ENCODE measurements at places on chromosomes 12 and 14.
A peak's percentile ranks its signal among the peaks of the same experiment; 100 is the strongest.

DNA sequence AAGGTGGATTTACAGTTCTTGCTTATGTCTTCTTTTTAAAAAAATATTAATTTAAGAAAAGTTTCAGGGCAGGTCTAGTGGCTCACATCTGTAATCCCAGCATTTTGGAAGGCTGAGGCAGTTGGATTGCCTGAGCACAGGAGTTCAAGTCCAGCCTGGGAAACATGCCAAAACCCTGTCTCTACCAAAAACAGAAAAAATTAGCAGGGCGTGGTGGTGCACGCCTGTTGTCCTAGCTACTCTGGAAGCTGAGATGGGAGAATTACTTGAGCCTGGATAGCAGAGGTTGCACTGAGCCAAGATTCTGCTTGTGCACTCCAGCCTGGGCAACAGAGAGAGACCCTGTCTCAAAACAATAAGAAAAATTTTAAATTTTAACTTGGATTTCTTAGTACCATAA is 5.4 kb upstream of the TAS2R46 start:
- DNase-seq, result no peak

DNA sequence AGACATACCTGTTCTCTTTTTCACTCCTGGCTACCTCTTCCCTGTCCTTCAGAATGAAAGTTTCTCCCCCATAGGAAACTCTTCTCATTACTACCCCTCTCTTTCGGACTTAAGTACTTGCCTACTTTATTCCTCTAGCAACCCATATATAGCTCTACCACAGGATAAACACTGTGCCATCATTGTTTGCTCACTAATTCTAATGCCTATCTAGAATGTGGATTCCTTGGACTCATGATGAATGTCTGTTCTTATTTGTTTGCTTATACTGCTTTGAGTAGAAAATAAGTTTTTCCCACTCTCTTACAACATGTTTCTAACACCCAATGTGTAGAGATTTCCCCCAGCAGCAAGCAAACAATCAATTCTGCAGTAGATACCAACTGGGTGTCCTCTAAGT is 1094.9 kb downstream of the SLC6A15 start:
- no peak for DNase-seq

DNA sequence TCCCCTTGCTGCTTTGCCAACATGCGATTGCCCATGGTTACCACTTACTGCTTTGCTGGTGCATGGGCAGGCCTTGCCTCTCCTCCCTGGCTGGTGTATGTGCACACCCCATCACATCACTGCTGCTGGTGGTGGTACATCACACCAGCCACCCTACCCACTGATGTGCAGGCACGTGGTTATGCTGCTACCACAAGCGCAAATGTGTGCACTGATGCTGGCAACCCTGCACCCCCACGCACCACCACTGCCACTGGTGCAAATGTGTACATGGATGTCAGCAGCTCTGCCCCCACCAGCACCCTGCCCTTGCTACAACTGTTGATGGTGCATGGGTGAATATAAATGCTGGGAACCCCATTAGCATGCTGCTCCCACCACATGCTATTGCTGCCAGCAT is 261.7 kb downstream of the AEBP2 start:
- DNase-seq, result no peak

DNA sequence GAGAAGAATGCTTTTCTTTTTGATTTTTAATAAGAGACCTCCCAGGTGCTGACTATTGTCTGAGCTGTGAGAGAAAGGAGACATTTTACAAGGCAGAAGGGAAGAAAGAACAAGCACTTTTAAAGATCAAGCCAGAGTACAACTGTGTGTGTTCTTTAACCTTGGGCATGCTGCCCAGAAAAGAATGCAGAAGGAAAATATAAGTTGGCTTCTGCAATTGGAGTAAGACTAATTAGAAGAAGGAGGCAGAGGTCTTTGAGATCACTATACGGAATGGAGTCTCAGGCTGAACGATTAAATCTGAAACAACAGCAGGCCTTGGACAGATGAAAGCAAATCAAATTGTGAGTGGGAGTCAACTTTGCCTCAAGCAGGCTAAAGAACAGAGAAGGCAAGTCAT is 230.5 kb downstream of the ATP23 start:
- no peak for DNase-seq

- DNase-seq, result no peak
Measured at GRCh38 chr12:116384691-116385485, 107.4 kb upstream of the MED13L start.

- peak; percentile 21 for DNase-seq
Measured at GRCh38 chr14:21039585-21040369, 2.4 kb upstream of the RNASE7 start.

- DNase-seq, result no peak
Measured at GRCh38 chr14:56524971-56525677, 54.5 kb upstream of the TMEM260 start.

DNA sequence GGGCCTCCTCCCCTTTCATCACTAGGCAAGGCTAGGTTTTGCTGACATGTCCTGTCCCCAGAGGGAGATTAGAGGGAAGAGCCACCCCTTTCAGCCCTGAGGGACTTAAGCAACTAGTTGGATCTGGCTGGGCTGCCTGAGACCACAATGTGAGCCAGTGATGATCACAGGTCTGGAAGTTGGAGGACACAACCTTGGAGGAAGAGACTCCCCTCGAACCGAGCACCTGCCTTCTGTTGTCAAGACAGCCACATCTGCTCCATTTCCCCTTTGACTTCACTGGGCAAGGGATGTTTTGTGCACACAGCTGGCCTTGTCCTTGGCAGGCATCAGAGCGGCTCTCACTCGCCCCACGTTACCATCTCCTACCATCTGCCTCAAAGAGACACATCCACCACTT is 31.4 kb downstream of the MVK start:
- peak; percentile 80 for DNase-seq

DNA sequence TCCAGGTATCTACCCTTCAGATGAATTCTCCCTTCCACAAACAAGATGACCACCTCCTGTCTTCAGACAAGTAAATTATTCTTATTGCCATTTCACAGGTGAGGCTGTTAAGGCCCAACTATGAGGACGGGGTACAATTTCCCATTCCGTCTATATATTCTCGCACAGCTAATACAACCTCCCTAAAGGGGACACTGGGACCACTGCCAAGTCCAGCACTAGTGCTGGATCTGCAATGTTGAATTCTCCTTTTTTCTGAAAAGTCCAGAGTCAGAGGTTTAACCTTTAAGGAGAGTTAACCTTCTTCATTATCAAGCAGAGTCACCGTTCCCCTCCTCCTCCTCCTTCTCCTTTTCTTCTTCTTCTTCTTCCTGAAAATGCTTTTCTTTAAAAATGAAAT is 130.4 kb upstream of the PARP11 start:
- no peak for DNase-seq

DNA sequence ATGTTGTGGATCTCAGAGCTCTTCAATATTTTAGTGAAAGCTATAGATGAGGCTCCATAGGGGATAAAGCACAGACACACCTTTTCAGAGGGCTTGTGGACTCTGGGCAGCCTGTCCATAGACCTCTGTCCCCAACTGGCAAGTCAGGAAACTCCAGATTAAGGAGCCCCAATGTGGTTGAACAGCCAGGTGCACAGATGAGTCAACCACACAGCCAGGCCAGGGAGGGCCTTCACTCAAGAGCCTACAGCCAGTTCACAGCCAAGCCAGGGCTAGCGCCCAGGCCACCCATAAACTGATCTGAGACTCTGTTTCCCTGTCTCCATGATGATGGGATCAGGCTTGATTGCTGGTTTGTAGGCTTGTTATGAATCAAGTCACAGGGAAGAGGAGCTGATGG is 1.0 kb upstream of the BDKRB2 start:
- no peak for DNase-seq

- DNase-seq, result no peak
Measured at GRCh38 chr14:51547260-51547659, 104.5 kb upstream of the FRMD6 start.

DNA sequence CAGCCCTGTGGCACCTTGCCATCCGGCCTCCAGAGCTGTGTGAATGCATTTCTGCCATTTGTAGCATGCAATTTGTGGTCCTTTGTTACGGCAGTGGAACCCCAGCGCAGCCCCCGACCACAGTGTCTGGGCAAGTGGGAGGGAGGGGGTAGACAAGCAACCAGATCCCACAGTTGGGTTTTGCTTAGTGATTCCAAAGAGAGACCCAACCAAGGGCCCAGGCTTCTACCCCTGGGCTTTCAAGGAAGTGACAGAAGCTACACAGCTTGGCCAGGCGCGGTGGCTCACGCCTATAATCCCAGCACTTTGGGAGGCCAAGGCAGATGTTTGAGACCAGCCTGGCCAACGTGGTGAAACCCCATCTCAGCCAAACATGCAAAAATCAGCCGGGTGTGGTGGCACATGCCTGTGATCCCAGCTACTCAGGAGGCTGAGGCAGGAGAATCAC is 17.8 kb downstream of the ZBTB42 start:
- DNase-seq, result no peak

GRCh38 chr14:39426605-39427004 is 5.6 kb downstream of the FBXO33 start:
- DNase-seq, result peak; percentile 29

GRCh38 chr14:33357225-33358010 is 418.7 kb downstream of the NPAS3 start:
- no peak for DNase-seq

DNA sequence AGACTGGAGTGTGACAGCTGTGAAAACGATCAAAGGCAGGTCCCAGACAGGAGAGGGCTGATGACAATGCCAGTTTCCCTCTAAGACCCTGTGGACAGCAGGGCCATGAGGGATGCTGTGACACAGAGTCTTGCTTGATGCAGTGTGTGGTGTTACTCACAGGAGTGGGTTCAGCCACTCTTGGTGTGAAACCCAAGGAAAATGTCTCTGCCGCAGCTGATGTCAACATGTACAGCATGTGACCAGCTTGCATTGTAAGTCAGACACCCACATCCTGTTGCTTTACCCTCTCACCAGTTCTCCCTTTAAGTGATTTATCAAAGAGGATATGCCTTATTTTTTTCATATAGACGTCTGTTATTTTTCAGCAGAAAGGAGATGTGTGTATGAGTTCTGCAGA is 268.6 kb downstream of the BTG1 start:
- DNase-seq, result peak; percentile 78

DNA sequence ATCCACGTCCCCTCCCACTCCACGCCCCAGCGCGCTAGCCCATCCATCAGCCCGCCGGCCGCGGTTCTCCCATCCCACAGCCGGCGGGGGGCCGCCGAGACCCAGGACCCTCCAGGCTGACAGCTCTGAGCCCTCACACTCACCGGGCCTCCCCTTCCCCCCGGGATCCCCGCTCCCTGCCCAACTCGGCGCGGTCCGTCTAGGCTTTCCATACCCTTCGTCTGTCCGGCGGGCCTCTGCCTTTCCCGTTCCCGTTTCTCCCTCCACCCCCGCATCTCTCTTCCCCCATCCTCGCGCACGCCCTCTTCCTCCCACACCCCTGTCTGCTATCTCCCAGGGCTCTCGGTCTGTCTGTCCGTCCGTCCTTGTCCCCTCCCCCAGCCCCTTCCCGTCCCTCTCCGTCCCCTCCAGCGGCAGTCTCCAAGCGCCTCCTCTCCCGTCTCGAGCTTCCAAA is 726 bp downstream of the ZFHX2 start:
- no peak for DNase-seq

- DNase-seq, result no peak
Measured at GRCh38 chr14:77554207-77554606, 55.6 kb upstream of the ISM2 start.

GRCh38 chr14:61764342-61765122 is 2.3 kb downstream of the SNAPC1 start:
- no peak for DNase-seq

- no peak for DNase-seq
Measured at GRCh38 chr12:3032161-3032560, 45.0 kb upstream of the TSPAN9 start.

DNA sequence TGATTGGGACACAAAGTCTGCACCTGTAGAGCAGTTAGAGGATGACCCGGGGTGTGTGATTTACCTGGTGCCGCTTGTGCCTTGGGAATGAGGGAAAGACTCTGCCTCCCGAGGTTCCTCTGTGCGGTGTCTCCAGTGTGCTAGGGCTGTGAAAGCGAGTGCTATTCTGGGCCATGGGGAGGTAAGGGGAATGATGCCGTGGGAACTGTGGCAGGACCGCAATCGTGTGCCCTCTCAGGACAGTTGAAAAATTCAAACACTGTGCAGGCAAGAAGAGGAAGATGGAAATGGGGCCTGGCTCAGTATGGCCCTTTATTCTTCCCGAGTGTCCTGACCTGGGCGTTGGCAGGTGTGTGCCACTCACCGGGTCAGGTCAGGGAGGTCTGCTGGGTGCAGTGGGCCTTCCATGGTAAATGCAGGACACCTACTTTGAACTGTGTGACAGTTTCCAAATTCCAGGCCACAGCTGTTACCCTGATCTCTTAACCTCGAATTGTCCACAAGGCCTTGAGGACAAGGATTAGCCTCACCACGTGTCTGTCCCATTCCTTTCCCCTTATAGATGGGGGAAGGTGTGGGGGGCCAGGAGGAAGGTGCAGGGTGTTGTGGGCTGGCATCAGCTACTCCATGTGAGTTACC is 1.4 kb downstream of the SIVA1 start:
- DNase-seq, result no peak

DNA sequence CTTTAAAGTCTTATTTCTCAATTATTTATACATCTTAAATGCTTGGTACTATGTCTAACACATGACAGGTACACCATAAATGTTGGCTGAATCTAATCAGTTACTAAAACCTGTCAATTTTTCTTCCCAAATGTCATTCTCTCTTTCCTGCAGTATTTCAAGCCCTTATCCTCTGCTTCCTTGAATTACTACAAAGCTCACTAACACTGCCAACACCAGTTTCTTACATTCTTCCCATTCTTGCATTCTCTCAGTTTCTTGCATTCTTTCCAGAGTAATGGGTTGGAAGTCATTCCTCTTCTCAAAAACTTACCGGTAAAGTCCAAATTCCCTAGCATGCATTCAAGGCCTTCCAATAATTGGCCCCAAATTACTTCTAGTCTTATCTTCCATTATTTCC is 9.6 kb upstream of the SMARCC2 start:
- DNase-seq, result no peak

DNA sequence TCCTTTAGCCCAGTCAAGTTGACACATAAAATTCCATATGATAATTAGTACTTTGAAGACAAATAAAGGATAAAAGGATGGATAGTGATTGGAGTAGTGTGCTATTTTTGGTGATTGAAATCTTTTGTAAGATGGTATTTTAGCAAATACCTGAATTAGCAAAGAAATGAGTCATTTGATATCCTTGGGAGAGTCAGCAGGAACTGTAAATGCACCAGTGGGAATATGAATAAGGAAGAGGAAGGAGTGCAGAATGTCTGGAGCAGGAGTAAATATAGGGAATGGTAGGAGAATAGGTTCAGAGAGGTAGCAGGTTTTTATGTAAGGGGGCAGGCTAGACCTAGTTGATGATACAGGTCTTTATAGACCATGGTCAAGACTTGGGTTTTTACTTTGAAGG is 75.0 kb downstream of the TRMT5 start:
- no peak for DNase-seq

DNA sequence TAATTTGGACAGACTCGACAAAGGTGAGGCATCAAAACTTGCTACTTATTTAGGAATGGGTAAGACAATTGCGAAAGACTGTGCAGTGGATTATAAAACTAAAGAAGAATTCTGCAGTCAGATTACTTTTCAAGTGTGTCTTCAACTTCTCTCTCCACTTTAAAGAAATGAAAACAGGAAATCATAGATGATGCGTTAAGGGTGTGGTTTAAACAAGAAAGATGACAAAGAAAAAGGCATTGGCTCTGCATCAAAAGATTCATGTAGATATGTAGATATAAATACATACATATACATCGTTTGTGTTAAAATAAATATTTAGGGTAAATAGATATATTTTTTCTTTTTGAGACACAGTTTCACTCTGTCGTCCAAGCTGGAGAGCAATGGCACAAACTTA is 74.6 kb upstream of the PARP11 start:
- no peak for DNase-seq

All from NCI-H524 treated with DMSO at 0.1 percent for 48 hours (cell line).